ENCODE measurements at places on chromosomes 5 and 9.

DNA sequence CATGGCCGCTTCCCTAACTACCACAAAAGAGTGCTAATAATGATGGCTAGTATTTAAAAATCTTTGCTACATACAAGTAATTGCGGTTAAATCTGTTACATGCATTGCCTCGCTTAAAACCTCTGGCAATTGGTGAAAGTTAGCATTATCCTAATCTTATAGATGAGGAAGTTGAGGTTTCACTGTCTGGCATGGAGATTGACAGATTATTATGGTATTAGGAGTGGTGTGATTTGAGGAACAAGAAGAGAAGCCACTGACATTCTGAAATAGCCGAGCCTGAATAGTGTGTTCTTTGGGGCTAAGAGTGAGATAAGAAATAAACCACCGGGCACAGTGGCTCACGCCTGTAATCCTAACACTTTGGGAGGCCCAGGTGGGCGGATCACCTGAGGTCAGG is 45.3 kb upstream of the DPYSL3 start:
- DNase-seq: no peak

DNA sequence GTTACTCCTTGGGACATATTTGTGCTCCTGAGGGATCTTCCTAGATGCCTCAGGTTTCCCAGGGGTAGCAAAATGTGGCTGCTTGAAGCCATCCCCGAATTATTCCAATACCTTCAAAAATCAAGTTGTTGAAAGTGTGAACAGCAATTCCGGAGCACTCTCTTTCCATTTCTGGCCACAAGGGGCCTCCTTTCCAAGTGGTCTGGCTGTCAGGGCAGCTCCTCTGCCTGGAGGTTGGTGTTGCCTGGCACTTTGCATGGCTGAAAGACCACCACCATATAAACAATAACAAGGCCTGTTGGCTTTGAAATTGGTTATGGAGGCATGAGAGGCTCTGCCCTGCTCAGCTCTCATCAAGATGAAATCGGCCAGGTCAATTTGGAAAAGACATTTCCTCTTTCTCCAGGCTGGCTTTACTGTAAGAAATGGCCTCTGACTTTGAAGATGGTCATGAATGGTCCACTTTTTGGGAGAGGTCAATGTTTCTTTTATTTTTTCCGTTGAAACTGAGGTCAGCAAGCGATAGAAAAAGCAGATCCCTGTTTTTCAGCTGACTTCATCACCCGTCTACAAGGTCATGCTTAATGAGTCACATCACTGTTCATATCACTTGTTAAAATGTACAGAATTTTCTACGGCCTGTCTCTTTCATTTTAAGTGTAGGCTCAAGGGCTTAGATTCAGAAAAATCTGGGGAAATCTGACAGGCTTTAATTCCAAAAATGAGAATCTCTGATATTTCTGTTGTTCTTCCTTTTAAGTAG is 481.1 kb upstream of the ZNF608 start:
- peak; percentile 52 for DNase-seq

GRCh38 chr5:170113522-170113900 is 7.8 kb downstream of the FOXI1 start:
- DNase-seq: peak; percentile 66

GRCh38 chr5:102596951-102597350 is 98.2 kb upstream of the SLCO6A1 start:
- DNase-seq: no peak

GRCh38 chr5:18393565-18394442 is 759.5 kb downstream of the TAF11L14 start:
- DNase-seq: peak; percentile 55

DNA sequence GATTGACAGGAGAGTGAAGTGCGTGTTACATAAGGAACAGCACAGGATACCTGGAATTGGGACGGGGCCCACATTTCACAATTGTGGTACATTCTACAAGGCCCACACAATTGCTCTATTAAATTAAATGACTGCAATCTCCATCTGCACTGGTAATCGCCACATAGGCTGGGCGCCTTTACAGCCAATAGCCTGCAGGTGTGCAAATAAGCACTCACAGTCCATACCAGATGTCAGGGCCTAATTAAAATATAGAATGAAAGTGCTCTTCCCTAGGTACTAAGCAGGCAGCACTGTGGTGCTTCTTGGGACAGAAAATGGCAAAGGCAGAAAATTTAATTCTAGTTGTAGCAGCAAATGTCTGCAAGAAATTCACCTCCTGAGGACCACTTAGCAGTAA is 82.7 kb downstream of the ATP10B start:
- no peak for DNase-seq

DNA sequence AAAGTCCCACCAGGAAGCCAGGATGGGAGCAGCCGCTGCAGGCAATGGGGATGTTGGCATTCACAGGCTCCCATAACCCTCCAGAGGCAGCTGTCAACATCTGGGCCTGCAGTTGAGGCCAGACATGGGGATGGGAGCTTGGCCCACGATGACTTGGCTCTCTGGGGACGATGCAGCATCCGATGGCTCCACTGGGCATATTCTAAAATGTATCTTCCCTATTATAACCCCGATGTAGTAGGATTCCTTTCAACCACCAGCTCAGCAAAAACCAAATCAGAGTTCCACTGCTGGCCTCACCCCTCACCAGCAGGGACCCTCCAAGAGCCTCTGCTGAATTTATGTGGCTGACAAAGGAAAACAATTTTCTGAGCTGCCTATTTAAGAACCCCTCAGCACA is 7.1 kb downstream of the SPRY4 start:
- DNase-seq: no peak

GRCh38 chr9:128723352-128723865 is 518 bp downstream of the ZDHHC12 start:
- no peak for DNase-seq

DNA sequence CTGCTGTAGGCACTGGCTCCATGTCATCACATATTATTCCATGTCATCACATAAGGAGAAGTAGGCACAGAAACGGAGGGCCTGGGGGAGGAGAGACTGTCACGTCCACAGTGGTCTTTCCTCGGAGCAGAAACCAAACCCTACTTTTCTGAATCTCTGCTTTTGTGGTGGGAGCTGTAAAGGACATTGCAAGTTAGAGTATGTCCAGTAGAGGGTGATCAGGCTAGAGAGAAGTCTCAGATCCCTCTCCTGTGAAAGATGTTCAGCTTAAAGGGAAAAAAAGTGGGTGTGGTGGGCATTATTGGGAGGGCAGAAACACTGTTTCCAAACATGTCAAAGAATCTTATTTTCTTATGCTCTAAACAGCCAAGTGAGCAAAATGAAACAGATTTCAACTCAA is 19.4 kb upstream of the FBP2 start:
- DNase-seq: no peak

GRCh38 chr9:22919423-22919822 is 472.8 kb downstream of the DMRTA1 start:
- DNase-seq: no peak

- DNase-seq: no peak
Measured at GRCh38 chr5:39579750-39580149, 155.0 kb upstream of the DAB2 start.

- no peak for DNase-seq
Measured at GRCh38 chr9:89661956-89662717, 57.3 kb downstream of the GADD45G start.

DNA sequence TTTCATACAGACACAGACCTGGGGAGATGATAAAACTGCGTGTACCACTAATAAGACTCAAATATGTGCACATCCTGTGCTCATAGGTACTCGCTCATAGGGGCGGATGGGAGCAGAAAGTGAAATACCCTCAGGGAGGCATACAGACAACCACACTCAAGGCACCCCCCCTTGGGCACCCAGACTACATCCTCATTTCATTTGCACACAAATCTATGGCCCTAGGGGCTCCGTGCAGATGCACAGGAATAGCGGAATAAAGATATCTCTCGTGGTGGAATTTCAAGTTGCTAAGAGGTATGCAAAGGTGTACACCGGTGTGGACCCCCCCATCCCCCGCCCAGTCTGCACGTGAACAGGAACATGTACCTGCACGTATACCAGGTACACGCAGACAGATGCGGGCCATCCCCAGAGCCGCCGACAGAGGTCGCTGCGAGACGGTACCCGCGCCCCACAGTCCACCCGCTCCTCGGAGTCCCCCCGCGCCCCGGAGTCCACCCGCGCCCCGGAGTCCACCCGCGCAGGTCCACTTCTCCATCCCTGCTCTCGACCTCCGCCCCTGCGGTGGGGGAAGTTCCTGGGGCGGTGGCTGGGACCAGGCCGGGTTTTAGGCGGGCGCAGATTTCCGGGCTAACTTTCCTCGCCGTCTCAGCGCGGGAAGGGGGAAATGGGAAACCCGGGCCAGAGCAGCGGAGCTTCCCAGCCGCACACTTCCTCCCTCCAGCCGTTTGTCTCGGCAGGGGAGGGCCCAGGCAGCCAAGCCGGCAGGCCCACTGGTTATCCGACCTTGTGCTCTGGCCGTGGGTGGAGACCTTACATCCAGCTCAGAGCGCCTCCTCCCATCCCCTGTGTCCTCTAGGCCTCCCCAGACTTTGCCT is 1.0 kb upstream of the IL12B start:
- no peak for DNase-seq

- DNase-seq: no peak
Measured at GRCh38 chr5:8686707-8687106, 817.8 kb downstream of the MTRR start.

DNA sequence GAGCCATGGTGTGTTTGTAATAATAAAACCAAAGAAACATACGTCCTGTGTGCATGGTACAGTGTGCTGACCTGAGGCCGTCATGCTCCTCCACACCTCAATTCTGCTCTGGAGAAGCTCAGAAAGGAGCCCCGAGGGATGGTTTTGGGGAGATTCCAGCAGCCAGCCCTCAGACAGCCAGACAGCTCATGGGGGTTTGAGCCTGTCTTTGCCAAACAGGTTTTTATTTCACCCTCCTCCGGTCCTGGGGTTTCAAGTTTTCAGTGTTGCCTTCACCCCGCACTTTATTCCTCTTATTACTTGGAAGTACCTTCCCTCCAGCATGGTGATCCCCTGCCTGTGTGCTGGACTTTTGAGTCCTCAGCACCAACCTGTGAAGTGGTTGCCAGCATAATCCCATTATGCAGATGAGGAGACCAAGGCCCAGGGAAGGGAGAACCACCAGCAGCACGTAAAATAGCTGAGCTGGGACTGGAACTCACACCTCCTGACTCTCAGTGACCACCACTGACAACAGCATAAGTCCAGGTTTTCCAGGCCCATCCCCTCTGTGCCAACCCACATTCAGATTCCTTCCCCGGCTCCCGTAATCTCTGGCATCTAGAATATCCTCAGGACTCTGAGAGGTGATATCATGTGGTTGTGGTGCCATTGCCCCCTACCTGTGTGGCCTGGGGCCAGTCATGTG is 35.1 kb downstream of the TGFBI start:
- no peak for DNase-seq

DNA sequence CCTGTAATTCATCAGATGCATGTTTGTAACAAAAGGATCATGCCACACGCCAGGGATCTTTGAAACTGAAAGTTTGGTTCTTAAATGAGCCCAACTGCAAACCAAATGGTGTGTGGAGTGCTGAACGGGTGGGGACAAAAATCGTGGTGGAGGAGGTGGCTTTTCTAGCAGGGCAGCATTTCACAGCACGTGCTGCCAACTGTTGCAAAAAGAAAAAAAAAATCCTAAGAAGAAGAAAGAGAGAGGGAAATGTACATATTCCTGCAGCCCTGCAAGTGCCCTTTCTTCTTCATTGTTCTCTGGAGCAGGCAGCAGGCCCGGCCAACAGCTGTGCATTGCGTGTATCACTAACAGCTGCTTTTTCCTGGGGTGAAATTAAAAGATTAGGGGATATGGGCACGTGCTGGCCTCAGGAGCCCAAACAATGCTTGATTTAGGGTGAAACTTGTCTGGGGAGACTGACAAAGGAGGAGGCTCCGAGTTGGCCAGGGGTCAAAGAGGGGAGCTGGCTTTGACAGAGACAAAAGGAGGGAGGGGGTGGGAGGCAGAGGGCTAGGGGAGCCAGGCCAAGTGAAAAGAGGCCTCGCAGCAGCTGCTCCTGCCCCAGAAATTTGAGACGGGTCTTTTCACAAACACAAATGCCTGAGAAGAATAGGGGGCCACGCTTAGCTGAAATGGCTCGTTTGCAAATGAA is 73.0 kb downstream of the GADD45G start:
- no peak for DNase-seq

Measured in Kasumi-1 (cell line).